ENCODE measurements at places on chromosomes 3 and 15.

DNA sequence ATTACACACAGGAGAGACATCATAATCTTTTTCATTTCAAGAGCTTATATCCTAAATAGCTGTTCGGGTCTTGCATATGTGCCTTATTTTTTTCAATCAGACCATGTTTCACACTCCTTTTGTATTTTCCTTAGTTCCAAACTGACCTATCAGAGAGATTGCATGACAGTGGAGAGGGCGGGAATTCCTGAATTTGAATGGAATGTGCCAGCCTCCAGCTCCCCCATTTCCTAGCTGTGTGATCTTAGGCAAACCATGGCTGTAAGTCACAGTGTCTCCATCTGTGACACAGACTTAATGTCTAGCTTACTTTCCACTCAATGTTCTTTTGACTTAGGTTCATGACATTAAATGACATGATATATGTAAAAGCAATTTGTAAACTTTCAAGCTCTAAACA, 62.0 kb upstream of the CSTA start:
- no peak for DNase-seq

GRCh38 chr3:144031938-144032337, 60.3 kb downstream of the DIPK2A start:
- DNase-seq, result no peak

- no peak for DNase-seq
Measured at GRCh38 chr3:4976109-4976508, 3.1 kb upstream of the BHLHE40 start.

DNA sequence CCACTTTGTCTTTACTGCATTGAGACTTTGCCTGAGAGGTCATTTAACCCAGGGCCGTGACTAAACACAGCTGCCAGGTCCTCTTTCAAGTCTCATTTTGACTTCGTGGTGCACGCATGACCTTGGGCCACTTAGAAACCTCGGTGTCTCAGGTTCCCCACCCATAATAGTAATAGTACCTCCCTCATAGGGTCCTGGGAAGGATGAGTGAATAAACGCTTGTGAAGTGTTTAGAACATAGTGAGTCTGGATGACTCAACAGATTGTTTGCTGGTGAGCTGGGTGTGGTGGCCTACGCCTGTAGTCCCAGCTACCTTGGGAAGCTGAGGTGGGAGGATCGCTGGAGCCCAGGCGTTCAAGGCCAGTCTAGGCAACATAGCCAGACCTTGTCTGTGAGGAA, 56.3 kb downstream of the BDH1 start:
- no peak for DNase-seq

DNA sequence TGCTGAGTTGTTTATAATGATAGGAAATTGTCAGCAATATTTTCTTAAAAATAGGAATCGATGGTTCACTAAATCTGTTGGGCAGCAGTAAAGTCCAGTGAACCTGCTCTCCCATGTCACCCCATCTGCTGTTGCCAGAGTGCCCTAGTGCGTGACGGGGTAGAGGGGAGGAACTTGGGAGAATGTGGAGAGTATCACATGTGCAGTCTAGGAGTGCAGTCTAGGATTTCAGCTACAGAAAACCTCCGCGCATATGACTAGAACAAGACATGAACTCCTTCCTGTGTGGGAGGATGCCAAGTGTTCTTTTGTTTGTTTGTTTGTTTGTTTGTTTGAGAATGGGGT, 74.6 kb upstream of the ACAD9 start:
- no peak for DNase-seq

GRCh38 chr15:67401336-67401735, 119.6 kb upstream of the C15orf61 start:
- DNase-seq, result no peak

DNA sequence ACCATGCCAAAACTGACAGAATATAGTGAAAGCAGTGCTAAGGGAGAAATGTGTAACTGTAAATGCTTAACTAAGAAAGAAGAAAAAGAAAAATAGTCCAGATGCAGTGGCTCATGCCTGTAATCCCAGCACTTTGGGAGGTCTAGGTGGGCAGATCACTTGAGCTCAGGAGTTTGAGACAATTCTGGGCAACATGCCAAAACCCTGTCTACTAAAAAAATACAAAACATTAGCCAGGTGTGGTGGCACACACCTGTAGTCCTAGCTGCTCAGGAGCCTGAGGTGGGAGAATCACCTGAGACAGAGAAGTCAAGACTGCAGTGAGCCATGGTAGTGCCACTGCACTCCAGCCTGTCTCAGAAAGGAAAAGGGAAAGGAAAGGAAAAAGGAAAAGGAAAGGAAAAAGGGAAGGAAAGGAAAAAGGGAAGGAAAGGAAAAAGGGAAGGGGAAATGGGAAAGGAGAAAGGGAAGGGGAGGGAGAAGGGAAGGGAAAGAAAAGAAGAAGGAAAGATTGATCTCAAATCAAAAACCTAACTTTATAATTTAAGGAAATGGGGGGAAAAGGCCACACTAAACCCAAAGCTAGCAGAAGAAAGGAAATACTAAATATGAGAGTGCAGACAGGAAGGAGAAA, 20.3 kb downstream of the C3orf33 start:
- no peak for DNase-seq

DNA sequence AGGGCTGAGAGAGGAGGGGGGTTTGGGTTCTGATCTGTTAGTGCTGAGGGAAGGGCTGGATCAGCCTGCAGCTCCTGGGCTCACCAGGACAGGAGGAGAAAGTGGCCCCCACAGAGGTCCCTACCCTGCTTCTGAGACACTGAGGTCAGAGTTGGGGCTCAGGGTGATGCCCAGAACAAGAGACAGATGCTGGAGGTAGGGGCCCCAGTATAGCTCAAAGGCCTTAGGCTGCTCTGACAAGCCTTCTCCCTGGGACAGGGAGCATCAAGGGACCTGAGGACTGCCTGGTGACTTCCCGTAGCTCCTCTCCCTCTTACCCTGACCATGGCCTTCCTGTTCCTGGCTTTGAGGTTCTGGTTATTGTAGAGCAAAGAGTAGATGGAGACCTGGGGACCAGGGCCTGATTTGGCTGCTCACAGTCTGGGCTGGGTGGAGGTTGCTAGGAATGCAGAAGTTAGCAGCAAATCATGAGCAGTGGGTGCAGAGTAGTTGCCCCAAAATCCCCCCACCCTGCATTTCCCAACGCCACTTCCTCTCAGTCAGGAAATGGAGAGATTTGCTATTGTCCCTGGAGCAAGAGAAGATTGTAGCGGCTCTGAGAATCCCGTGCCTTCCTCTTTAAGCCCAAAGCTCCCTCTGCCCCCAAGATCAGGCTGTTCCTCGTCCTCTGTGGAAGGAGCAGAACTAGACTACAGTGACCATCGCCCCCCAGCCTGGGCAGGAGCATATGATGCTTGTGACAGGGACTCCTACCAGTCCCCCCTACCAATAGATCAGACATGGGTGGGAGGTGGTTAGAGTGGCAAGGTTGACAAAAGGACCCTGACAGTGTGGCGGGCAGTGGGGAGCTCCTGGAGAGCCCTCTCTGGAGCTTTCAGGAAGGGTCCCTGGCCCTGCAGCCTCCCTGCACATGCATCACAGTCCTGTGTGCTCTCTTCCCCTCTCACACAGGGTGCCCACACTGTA, 47.4 kb upstream of the SEC22A start:
- no peak for DNase-seq

DNA sequence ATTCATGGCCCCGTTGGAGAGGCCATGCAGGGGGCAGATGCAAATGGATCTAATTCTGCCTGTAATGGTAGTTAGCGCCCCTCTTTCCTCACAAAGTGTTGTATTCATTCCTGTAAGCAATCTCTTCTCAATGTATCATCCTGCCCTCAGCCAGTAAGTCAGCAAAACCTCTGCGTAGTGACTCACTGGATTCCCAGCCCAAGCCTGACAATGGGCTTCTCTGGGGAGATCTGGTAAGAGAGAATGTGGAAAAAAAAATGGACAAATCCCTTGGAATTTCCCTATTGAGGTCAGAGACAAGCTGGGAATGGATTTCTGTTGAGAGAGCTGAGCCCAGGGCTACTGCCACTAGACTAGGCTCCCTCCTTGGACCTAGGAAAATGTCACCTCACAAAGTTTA, 25.4 kb downstream of the ADPGK start:
- DNase-seq, result no peak

GRCh38 chr3:71978150-71978721, 193.3 kb upstream of the PROK2 start:
- DNase-seq, result no peak

DNA sequence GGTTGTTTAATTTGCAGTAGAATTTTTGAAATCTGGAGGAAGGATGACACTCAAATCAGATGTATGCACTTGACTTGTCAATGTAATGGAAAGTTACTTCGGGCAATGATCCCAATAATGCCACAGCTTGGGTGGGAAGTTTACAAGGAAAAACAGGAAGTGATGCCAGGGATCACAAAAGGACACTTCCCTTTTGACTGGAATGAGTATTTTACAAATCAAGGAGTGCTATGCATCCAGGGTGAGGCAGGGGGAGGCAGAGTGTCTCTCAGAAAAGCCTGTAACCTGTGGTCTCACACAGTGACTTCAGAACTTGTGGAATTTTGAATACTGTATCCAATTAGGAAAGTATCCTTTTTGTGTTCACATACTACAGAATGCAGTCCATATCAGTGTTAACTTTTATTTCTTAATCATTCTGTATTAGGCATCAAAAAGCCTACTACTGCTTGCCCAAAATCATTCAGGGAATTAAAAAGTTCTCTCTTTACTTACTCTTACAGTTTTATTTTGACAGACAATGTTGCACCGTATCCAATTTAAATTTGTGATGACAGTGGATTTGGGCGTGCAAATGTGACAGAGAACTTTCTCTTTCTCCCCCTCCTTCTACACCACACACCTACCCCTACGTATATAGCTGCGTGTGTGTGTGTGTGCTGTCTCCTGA, 445.1 kb downstream of the MECOM start:
- no peak for DNase-seq

GRCh38 chr3:26280517-26280916, 342.1 kb upstream of the LRRC3B start:
- DNase-seq, result no peak

- DNase-seq, result no peak
Measured at GRCh38 chr3:37813403-37813802, 48.3 kb upstream of the CTDSPL start.

- DNase-seq, result no peak
Measured at GRCh38 chr3:12780751-12781150, 15.7 kb upstream of the CAND2 start.

DNA sequence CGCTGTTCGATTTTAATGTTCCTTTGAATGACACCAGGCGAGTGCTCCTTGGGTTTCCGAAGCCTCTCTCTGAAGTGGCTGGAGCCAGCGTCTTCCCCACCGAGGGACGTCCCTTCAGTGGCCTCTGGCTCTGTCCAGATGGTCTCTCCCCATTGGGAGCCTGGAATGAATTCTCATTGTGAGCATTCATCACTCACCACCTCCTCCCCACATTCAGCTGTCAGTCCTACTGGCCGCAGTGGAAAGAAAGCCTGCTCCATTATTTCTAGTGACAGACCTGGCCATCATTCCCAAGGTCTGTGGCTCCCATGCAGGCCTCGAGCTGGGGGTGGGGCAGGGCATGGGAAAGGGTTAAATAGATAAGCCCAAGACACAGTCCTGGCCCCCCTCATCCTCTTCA, 35.2 kb downstream of the ZNF710 start:
- DNase-seq, result no peak

DNA sequence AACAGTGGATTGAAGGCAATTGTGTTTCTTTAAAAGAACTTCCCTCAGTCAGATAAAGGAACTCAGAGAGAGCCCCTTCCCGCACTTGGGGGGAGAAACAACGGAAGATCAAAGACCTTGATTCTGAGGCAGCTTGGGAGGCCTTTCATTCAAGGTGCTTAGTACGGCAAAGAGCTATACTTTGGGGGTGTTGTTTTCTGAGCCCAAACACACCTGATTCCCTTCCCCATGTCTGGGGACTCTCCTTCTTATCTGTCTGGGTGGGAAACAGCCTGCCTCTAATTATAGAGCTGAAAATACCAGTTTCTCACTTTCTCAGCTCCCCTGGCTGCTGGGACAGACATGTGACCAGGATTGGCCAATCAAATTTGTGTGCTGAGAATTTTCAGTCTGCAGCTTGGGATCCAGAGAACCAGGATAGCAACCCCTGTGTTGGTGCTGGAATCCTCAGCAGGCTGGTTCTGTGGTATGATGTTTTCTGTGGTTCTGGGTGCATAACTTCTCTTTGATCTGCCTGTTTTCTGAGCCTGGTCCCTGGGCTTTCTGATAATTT, 19.4 kb upstream of the IQCF6 start:
- DNase-seq, result no peak

DNA sequence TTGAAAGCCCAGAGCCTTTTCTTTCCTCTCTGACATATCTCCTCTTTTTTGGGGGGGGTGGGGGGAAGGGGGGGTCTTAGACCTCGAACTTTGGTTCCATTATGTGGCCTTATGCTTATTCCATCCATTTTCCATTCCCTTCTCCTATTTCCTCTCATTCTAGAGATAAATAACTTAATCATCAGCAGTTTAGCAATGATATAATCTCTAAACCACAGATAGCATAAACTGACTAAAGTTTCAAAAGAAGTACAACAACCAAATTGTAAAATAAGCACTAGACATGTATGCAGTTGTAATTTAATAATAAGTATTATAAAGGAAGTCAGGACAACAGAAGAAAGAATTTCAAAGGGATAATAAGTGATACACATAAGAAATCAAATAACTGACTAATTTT, 64.5 kb downstream of the AQR start:
- no peak for DNase-seq
